ENCODE measurements at places on chromosomes 6 and 20.

DNA sequence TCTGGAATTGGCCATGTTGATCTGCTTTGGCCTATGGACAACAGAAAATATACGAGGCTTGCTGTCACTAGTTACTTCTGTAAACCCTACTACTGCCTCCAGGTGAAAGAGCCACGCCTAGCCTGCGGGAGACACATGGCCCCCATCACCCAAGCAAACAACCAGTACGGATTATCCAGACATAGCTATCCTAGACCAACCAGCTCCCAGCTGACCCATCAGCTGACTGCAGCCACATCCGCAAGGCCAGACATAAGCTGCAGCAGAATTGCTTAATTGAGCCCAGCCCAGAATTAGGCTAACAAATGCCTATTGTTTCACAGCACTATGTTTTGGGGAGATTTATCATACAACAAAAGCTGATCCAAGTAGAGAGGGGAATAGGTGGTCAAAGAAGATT is 13.5 kb downstream of the REV3L start:
- DNase-seq = peak; percentile 21

DNA sequence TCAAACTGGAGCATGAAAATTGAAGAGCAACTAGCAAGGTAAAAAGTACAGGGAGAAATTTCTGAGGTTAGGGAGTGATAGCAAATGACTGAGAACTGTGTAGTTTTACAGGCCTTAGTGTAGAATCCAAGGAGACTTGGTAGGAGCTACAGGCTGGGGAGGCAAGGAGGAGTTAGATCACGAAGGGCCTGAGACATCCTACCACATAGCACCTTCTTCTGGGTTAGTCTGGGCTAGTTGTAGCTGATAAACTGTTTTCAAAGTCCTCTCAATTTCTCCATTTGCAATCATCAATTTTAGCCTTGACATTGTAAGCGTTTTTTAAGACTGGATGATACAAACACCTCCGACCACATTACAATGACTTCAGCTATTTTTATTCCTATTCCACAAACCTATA is 209.7 kb downstream of the TMEM200A start:
- no peak for DNase-seq

DNA sequence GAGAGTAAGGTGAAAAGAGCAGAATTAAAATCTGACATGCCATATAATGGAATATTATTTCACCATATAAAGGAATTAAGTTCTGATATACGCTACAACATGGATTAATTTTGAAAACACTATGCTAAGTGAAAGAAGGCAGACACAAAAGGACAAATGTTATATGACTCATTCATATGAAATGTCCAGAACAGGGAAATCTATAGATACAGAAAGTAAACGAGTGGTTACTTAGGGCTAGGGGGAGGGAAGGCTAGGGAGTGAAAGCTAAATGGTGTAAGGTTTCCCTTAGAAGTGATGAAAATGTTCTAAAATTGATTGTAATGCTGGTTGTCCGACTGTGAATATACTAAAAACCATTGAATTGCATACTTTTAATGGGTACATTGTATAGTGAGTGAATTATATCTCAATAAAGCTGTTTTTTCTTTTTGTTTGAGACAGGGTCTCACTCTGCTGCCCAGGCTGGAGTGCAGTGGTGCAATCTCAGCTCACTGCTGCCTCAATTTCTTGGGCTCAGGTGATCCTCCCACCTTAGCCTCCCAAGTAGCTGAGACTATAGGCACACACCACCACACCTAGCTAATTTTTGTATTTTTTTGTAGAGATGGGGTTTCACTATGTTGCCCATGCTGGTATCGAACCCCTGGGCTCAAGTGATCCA is 8.2 kb downstream of the PRPH2 start:
- no peak for DNase-seq

DNA sequence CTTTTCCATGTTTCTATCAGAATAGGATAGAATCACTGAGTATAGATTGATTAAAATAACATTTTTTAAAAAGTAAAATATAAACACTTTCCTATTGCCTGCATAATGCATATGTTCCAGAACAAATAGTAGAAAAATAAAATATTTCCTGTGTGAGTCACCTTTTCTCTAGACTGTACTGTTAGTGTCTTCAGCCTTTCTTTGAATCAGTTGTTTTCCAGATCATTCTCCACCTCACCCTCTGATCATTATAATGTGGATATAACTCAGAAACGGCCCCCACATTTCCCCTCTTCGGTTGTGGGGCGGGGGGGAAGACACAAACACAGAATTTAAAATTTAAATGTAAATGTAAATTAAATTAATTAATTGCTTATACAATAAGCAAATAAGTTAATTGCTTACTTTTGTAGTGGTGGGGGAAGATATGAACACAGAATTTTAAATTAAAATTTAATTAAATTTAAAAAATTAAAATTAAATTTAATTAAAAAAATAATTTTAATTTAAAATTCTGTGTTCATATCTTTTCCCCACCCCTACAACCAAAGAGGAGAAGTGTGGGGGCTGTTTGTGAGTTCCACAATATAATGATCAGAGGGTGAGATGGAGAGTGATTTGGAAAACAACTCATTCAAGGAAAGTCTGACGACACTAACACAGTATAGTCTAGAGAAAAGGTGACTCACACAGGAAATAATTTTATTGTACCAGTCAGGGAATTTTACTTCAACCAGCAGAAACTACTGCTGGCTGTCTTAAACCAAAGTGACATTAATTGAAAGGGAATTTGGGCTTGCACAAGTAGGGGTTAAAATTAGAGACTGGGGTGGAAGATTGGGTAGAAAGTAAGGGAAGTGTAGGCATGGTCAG is 37.1 kb upstream of the PROKR2 start:
- no peak for DNase-seq

DNA sequence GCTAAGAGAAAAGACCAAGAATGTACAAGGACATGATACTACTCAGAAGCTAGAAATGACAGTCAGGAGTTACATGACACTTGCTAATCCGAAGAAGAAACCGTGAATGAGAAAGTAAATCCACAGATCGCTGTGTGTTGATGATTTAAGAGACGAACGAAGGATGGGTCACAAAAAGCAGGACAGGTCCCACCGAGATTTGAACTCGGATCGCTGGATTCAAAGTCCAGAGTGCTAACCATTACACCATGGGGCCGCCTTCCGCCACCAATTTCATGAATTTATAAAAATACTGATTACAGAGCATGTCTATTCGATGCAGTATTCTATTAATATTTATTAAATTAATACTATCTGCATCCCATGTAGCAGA is 54.0 kb upstream of the BTN3A2 start:
- peak; percentile 60 for DNase-seq

GRCh38 chr20:12256806-12257205 is 339.1 kb downstream of the BTBD3 start:
- DNase-seq = no peak

GRCh38 chr20:37627060-37627766 is 66.6 kb upstream of the CTNNBL1 start:
- no peak for DNase-seq

- no peak for DNase-seq
These were observed 108.8 kb upstream of the RAB32 start for GRCh38 chr6:146434732-146435390.

- DNase-seq = peak; percentile 69
These were observed 1.4 kb downstream of the GFOD1 start for GRCh38 chr6:13485923-13486562.

- no peak for DNase-seq
These were observed 81.6 kb downstream of the EPB41L2 start for GRCh38 chr6:130981409-130981808.

GRCh38 chr6:163414946-163415619 is 565 bp downstream of the QKI start:
- DNase-seq = peak; percentile 70

DNA sequence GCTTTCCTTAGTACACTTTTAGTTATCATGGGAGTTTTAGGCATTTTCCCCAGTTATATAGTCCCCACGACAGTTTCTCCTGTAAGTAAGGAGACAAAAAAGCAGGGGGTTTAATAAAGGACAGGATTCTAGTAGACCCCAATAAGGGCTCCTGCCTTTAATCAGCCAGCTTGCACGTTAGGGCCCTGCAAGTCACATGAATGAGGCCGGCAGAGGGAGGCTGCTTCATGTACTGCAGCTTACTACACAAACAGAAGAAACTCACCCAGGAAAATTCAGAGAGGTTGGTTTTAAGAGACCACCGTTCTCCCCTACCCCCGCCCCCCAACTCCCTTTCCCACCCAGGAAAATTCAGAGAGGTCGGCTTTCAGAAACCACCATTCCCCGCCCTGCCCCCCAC is 229.7 kb upstream of the MOCS1 start:
- no peak for DNase-seq

DNA sequence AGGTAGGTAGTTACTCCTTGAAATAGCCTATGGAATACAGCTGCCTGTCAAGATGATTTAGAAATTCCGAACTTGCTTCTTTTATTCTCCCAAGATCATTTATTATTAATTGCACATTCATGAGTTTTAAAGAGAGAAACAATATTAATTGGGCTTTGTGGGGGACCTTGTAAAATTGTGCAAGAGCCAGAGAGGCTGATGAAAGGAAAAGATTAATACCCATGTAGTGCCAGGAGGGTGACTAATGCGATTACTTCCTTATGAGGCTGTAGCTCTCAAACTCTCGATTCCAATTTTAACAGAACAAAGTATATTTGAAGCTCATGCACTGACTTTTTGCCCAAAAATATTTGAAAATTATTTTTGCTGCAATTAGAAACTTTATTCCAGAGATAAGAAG is 423.8 kb upstream of the ID4 start:
- DNase-seq = no peak

- no peak for DNase-seq
These were observed 297.3 kb upstream of the IRAK1BP1 start for GRCh38 chr6:78570044-78570443.

- DNase-seq = no peak
These were observed 47.7 kb downstream of the SLC2A12 start for GRCh38 chr6:134004714-134005113.

GRCh38 chr6:109864050-109864449 is 114.1 kb upstream of the GPR6 start:
- DNase-seq = no peak

DNA sequence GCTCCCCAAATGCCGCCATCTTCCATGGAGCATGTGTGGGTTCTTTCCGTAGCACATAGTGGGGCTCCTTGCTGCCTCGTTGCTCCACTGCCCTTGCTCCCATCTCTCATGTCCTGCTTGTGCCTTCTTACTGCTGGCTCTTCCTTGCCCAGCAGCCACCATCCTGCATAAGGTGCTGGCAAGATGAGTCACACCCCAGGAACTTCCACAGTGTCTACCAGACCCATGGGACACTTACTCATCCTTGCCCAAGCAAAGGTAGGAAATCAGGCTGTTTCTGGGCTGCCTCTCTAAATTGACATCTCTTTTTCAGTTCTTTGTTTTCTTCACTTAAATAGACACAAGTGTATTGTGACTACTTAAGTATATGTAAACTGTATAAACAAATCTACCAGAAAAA is 39.4 kb upstream of the RGS17 start:
- no peak for DNase-seq

DNA sequence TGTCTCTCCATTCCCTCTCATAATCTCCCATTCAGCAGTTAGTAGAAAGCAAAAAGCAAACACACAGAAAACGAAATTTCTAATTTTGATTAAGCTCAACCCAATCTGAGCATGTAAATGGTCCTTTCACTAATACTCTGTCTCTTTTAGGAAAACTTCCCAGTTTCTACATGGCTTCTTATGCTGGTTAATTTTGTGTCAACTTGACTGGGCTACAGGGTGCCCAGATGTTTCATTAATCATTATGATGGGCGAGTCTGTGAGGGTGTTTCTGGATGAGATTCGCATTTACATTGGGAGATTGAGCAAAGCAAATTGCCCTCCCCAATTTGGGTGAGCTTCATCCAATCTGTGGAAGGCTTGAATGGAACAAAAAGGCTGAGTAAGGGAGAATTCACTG is 142.2 kb downstream of the MBOAT1 start:
- DNase-seq = no peak

DNA sequence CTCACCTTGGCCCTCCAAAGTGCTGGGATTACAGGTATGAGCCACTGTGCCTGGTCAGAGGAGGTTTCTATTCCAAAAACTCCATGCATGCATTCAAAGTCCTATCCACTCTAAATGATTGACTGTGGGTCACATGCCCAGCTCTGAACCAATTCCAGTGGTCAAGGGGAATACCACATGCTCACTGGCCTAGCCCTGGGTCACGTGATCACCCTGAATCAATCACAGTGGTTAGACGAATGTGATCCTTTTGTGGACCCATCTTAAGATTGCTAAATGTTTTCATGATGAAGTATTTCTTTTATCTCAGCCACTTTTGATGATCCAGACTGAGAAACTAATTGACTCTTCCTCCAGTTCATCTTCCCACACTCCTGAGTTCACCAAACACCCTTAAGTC is 475.8 kb downstream of the PREX1 start:
- no peak for DNase-seq

GRCh38 chr6:144820270-144820669 is 535.1 kb downstream of the UTRN start:
- DNase-seq = no peak

DNA sequence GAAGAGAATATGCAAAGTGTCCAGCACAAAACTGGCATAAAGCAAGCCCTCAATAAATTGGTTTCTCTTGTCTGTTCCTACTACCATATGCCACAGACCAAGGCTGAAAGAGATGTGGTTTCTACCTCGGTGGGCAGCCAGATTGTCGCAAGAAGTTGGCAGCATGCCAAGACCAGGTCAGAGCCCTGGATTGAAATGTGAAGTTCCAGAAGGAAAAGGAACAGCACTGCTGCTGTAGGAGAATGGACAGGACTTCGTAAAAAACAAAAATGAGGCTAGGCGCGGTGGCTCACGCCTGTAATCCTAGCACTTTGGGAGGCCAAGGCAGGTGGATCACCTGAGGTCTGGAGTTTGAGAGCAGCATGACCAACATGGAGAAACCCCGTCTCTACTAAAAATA is 22.1 kb downstream of the MRPL14 start:
- no peak for DNase-seq

- DNase-seq = no peak
These were observed 50.3 kb downstream of the LGSN start for GRCh38 chr6:63269470-63269869.
